T-helper 9 cell (primary cell): ENCODE measurements at places on chromosomes 4 and X.

DNA sequence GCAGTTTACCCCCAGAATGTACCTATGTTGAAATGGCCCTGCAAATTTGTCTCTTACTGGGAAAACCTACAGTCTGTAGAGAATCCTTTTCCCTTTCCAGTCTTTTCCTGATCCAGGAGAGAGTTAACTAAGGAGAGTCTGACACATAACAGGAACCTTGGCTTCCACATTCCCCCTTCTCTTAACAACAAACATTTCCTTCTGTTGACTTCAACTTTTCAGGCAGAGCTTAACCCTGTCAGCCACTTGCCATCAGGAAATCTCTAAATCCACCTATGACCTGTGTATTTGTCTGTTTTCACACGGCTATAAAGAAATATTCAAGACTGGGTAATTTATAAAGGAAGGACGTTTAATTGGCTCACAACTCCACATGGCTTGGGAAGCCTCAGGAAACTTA, 45.6 kb upstream of the GPR78 start:
- DNase-seq: no peak

DNA sequence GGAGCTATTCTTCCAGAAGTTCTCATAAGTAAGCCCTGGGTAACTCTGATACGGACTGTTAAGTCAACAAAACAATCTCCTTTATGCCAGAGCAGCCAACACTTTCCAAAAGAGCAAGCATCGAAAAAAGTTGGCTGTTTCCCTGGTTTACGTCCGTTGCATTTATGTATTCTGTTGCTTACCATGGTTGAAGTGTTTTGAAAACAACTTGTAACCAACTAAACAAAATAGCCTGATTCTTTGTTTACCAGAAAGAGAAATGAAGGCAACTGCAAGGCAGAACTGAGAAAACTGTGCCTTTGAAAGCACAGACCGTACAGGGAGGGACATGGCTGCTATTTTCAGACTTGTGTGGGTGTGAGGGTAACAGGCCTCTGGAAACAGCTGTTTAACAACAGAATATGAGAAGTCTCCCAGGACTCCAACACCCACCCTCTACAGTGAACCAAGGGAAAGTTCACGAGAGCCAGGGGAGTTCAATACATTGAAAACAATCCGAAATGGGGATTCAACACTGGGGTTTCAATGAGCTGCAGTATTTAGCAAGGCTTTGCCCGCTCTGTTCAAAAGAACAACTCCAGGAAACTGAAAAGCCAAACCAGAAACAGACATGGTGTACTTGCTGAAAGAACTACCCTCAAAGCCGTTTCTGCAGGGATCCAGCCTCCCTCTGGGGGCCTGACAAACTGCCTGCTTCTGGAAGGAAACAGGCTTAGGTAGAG, 95.8 kb upstream of the EGFL6 start:
- DNase-seq: no peak

DNA sequence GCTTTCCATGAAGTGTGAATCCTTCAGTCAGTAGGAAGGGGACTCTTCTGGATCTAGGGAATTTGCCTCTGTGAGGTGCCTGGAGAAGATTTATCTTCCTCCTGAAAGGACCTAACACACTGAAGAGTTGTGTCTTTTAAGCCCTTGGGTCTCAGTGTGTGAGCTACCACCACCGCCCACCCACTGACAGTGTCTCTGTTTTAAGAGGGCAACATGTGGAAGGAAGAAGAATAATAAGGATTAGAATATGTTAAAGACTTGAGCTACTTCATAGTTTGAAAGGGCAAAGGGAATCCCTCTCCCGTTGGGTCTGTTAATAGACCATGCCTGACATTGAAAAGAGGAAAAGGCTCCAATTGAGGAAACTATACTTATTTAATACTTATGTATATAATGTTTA, 64.3 kb upstream of the TLR2 start:
- DNase-seq: no peak

- no peak for DNase-seq
Measured at GRCh38 chr4:86450861-86451260, 91.0 kb upstream of the MAPK10 start.

DNA sequence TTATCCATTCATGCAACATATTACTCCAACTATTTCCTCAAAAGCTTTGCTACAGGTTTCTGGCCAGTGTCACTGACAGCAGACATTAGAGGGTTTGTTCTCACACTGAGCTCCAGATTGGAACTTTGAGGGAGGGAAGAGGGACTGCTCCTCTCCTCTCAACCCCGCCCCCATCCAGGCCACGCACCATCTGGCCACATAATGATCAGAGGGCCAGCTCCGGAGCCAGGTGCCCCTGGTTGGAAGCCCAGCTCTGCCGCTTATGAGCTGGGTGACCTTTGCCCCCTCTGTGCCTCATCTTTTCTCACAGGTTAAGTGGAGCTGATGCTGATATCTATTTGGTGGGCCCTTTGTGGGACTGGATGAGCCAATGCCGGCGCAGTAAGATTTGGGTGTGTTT, 55.8 kb downstream of the C4orf50 start:
- no peak for DNase-seq

- no peak for DNase-seq
Measured at GRCh38 chr4:22233230-22233629, 282.6 kb downstream of the ADGRA3 start.

- DNase-seq: no peak
Measured at GRCh38 chr4:168864821-168865541, 145.1 kb downstream of the CBR4 start.
